C1 segment of cervical spinal cord (tissue), 14 donors: ENCODE measurements at places on chromosomes 6 and 20.
A peak's percentile ranks its signal among the peaks of the same experiment; 100 is the strongest.

DNA sequence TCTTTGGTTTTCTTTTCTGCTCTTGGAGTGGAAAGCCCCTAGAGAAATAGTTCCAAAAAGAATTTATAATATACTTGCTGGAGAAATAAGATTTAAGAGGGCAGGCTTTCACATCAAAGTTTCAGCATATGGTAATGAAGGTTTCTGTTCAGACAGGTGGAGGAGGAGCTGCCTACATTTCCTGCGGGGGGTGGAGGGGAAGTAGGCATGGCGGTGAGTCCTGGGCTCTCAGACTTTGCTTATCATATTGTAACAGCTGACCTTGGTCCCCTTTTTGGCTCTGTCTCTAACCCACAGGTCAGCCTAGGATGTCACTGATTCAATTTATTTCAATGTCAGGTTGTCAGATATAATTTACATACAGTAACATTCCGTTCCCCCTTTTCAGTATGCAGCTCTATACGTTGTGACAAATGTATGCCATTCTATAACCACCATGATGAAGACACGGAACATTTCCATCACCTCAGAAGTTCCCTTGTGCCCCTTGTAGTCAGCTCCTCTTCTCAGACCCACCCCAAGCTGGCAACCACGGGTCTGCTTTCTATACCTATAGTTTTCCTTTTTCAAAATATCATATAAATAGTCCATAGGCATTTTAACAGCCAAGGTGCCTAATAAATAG, 77.6 kb upstream of the GGTLC1 start:
- no peak for DNase-seq

DNA sequence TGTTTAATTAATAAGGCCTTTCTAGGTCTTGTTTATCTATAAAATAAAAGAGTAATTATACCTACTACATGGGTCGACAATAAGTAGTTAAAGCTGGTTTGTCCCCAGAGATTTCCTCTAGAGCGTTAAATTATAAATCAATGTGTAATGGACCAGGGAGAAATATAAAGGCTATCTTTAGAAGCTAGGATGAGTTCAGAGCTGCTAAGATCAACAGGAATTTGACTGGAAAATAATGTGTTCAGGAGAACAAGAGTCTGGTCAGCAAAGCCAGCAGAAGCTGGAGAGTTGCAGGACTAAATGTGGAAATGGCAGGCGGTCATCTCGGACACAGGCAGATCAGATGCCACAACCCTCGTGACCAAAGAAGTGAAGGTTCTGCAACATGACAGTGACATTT, 428.8 kb downstream of the EPM2A start:
- no peak for DNase-seq

DNA sequence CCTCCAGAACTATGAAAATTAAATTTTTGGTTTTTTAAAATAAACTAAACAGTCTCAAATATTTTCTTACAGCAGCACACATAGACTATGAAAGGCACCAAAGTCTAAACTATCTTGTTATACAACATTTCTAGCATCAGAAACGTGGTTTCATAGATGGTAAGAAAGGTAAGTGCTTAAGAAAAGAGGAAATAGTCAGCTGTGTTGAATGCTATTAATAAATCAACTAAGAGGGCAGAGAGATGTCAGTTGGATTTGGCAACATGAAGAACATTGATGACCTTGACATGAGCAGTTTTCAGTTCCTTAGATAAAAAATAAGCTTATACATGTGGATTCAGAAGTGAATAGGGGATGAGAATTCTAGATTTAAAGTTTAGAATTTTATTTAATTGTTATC, 113.6 kb downstream of the RFX6 start:
- DNase-seq = no peak

- DNase-seq = no peak
Observed at GRCh38 chr20:59940956-59941294, 736 bp downstream of the FAM217B start.

- no peak for DNase-seq
Observed at GRCh38 chr6:3919130-3919628, 70.0 kb downstream of the FAM50B start.

- DNase-seq = no peak
Observed at GRCh38 chr6:21220271-21220987, 373.1 kb upstream of the SOX4 start.

DNA sequence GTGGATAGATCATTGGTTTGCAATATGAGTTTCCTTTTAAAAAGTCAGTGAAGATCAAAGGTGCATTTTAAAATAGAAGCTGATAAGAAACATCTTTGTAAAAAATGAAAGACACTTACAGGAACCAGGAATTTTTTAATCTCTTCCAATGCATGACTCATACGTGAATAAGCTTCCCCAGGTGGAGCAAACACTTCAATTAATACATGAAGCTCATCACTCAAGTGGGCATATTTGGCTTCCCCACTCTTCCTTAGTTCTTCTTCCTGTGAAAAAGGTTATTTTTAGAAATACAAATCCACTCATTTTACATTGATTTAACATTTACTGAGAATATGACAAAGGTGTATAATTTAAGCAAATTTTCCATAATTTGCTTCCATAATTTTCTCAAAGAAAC, 308.1 kb downstream of the KHDRBS2 start:
- no peak for DNase-seq

DNA sequence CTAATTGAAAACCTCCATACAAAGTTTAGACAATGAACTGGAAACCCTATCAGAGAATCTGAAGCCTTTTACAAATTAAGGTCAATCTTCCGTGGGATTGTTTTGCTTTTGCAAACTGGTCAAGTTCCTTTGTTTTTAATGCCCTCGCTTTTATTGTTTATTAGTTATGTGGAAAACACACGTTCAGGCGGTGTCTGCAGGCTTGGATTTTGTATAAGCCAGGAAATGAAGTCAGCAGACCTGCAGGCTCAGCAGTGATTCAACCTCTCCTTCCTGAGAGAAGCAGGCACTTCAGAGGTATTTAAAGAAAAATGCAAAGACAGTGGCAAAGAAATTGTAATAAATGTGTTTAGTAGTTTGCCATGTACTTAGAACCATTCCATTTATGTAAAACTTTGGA, 103.4 kb upstream of the PDE10A start:
- DNase-seq = no peak

- peak; percentile 60 for DNase-seq
Observed at GRCh38 chr6:158361961-158362669, 49.9 kb downstream of the TULP4 start.

GRCh38 chr20:53187392-53188068, 215.4 kb downstream of the TSHZ2 start:
- no peak for DNase-seq

DNA sequence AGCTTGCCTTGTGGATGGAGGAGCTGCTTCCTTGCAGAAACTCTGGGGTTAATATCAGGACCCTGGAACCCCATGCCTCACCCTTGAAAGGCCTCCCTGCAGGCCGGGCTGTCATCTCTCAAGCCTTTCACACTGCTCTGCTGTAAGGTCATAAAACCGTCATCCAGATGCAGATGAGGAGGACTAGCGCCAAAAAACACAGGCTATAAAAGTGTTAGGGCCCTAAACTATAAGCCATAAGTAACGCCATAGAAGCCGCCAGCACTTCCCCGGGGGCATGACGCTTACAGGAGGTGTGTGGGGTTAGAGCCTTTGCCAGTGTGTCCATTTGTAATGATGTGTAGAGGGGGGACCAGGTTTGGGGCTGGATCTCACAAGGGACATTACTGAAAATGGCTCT, 47.6 kb downstream of the CDH4 start:
- no peak for DNase-seq

- no peak for DNase-seq
Observed at GRCh38 chr20:9668381-9668780, 154.0 kb downstream of the LAMP5 start.

DNA sequence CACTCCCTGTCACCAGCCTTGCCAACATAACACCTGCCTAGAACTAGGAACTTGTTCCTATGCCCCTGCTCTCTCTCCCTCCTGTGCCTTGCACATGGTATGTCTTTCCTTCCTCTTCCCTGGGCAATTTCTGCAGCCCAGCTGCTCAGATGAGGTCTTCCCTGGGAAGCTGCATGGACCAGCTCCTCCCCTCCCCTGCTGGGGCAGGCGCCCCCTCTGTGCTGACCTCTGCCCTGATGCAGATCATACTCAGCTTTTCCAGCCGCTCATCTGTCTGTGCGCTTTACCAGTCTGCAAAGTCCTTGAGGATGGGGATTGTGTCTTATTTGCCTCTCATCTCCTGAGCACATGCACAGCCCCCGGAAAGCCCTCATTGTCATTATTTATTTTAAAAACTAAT, 161.8 kb downstream of the SCML4 start:
- no peak for DNase-seq

- DNase-seq = no peak
Observed at GRCh38 chr6:74568861-74569260, 637.0 kb downstream of the COL12A1 start.

DNA sequence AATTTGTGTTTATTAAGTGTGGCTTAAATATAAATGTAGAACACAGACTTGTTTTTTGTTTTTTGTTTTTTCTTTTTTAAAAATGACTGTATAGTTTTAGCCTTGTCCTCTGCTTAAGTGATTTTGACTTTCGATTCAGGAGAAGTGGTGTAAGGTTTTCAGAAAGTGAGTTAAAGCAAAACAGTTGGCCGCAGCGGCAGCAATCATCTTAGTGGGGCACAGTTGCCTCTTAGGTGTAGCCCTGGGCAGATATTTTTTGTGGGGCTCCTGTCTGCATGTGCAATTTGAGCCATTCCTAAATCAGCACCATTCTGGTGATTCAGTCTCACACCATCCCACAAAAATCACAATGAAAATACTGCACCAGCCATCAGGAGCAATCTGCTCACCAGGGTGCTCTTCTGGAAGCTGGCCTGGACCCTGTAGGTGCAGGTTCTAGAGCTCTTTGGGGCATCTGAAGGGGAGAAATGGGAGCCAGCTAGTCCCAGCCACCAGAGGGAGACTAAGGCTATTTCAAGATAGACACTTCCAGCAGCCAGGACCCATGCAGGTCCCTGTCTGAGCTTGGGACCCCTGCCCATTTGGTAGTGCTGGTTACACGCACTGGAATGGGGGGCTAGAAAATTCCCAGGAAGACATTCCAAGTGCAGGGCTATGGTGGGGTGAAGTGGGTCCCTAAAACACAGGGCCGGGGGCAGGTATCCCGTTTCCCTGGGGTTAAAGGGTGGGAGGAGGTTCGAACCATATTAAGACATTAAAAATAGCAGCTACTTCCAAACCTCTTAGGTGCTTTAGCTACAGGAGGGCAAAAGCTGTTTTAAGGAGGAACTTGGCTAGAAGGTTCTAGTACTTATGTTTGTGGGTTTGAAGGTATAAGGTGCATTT, 156.6 kb downstream of the NFATC2 start:
- DNase-seq = no peak

- peak; percentile 45 for DNase-seq
Observed at GRCh38 chr6:15473741-15474161, 189.1 kb downstream of the DTNBP1 start.

GRCh38 chr6:126614642-126615504, 275.0 kb downstream of the CENPW start:
- no peak for DNase-seq

DNA sequence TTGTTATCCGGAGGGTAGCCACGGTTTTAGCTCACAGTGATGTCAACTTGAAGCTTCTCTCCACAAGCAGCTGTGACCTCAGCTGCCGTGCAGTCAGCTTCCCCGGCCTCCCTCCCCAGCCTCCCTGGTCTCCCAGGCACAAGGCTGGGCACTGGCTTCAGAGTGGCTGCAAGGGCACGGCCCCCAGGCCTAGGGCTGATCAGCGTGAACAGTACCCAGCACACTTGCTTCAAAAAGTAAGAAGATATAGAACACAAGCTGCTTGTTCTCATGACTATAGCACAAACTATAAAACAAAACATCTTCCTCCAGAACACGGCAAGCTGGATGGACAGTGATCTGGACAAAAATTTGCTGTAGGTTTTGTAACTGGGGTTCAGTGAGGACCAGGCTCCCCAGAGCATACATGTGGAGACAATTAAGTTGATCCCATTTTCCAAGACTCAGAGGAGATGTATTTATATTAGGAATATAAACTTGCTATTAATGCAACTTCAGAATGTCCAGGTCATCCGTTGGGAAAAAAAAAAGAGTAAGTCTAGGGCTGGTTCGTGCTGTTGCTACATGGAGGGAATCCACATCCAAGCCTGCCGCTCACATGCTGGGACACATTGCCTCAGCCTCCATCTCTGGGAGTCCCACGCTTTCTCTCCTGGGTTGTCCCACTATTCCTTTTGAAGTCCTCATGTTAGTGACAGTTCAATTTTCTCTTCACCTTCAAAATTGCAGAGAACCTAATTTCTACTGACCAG, 199.4 kb upstream of the THBS2 start:
- DNase-seq = no peak

- DNase-seq = no peak
Observed at GRCh38 chr6:68760485-68760884, 125.4 kb downstream of the ADGRB3 start.

DNA sequence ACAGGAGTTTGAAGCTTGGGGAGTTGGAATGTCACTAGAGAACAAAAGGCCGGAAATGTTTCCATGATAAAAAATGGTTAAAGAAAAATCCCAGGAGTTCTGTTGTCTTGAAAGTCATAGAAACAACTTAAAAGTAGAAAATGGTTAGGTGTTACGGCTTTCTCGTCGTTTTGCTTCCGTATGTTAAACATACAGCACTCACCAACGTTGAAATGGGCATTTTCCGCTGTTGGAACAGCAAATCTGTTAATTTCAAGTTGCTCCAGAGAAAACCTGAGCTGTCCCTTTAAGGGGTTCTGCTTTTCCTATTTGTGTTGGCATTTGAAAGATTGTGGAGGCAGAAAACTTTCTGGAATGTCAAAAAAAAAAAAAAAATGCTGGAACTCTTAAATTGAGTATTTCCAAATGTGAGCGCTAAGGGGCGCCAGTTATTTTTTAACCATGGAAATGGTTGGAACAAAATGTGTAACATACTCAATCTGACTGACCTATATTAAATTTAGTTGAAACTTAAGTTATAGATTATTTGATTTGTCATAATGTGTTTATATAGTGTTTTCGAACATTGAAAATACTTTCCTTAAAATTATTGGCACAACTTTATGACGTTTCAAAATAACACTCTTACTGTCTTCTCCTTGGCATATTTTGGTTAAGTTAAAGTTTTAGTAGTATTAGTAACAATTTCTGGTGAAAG, 2.2 kb downstream of the QKI start:
- DNase-seq = no peak

DNA sequence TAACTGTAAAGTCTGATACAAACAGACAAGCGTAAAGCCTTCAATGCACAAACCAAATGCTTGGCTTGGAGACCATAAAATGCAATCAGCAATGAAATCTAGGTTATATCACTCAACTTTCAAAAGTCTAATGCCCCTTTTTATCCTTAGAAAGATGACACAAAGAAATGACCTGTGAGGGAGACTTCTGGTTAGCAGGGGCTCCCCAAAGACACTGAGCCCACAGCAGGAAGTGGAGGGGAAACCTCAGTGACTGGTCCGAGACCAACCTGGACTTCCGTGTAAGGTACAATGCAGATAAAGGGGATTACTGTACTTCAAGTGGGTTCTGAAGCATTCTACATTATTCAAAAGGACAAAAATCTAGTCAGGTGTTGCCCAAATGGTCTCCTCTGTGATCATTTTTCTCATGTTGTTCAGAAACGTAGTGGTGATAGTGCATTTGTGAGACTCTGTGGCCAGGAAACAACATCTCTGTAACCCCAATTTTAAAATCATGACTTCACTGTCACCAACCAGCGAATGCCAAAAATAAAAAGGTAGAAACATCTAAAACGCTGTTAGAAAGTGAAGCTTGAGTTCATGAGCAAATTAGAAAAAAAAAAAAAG, 88.2 kb downstream of the HIVEP2 start:
- DNase-seq = no peak
